ENCODE measurements at places on chromosomes 2 and 18.
A peak's percentile ranks its signal among the peaks of the same experiment; 100 is the strongest.

DNA sequence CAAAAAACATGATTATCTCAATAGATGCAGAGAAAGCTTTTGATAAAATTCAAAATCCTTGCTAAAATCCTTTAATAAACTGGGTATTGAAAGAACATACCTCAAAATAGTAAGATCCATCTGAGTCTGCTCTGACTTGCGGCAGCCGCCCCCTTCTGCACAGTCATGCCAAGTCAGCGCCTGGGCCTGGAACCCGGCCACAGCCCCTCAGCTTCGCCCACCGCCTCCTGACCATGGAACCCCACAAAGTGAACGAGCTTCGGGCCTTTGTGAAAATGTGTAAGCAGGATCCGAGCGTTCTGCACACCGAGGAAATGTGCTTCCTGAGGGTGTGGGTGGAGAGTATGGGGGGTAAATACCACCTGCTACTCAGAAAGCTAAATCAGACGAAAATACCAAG lies 270.9 kb upstream of the TFPI start:
- no peak for DNase-seq

DNA sequence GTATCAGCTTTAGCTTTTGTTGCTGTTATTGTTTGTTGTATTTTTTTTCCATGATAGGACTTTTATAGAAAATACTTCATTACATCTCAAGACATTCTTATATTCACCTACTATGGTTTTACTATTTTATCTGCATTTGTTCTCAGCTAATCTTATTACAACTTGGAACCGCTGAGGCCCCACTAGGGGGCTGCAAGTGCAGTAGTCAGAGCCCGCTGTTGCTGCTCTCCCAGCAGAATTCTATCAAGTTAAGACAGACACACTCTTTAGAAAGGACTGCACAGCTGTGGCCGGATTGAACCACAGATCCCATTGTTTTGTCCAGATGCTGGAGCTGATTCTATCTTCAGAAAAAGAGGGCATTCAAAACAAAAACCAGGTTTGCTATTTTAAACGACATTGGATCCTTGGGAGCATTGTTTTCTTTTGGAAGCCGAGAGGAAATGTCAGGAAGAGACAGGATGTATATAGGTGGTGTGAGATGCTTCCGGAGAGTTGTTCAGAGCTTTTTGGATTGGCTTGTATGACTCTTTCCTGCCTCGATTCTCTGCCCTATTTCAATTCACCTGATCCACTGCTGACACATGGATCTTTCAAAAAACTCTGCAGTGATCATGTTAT lies 105.7 kb upstream of the GAREM1 start:
- no peak for DNase-seq

- peak; percentile 64 for DNase-seq
Observed at GRCh38 chr2:144707736-144708326, 187.9 kb upstream of the ZEB2 start.

- DNase-seq = no peak
Observed at GRCh38 chr2:204049635-204050034, 113.1 kb downstream of the ICOS start.

DNA sequence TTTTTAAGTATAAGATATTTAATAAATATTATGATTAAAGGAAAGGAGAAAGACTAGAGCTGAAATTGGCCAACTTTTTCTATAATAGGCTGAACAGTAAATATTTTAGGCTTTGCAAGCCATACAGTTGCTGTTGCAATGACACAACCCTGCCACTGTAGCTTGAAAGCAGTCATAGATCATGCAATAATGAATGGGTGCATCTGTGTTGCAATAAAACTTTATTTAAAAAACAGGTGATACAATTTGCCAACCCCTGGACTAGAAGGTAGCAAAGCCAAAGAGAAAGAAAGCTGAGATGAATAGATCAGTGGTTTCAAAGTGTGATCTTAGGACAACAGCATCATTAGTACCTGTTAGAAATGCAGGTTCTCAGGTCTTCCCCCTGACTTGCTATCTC lies 219.1 kb downstream of the SETBP1 start:
- DNase-seq = no peak

DNA sequence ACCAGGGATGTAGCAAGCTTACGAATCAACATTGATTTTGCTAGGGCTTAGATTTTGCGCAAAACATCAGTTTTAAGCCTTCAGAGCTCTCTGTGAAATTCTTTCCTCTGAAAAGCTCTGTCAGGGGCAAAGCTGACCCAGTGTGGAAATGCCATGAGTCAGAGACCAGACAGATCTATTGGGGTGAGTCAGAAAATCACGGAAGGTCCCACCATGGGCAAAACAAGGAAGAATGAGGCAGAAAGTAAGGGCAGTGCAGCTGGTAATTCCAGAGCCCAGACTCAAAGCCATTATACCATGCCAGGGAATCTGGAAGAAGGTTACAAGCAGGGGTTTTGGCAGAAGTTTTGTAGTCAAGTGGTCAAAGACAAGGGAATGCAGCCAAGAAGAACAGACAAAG lies 256.6 kb upstream of the CTAGE1 start:
- peak; percentile 80 for DNase-seq

DNA sequence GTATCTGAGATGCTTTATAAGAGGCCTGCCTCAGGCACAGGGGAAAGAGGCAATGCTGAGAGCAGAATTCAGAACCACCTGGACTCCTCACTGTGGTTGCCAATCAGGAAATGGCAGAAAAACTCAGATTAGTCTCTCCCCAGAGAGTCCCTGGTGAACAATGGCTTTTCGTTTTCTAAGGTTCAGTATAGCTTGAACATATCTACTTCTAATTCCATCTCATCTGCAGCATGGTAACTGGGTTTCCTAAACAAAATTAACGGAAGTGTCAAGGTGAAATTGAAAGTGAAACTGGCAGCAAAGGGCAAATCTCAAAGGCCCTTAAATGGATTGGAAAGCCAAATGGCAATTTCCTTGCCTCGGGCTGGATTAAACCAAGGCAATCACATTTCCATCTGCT lies 480.2 kb upstream of the ACVR2A start:
- DNase-seq = no peak

DNA sequence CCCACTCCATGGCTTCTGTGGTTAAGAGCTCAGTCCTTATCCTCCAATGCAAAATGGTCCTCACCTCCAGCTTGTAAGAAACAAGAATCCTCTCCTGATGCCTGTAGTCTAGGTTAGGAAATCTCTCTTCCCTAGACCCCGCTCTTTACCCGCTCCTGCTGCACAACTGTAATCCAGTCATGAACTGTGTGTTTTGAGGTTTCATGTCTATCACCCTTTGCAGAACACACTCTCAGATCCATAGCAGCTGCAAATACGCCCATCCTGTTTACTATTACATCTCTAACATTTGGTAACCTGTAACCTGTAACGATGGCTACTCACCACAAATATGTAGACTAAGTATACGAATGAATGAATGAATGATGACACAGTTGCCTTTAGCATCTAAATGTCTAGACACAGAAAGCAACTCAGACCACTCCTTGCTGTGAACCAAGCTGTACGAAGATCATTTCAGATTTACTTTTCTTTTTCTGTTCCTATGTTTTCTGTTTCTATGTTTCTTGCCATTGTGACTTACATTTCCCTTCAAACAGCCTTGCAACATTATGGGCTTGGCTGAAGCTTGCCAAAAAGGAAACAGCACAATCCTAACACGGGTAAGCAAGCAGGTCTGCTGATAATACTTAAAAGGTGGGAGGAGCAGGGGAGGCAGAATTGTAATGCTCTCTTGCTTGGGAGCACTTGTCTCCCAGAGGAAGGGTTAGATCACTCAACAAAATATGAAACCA lies 53.7 kb downstream of the EPHA4 start:
- no peak for DNase-seq

DNA sequence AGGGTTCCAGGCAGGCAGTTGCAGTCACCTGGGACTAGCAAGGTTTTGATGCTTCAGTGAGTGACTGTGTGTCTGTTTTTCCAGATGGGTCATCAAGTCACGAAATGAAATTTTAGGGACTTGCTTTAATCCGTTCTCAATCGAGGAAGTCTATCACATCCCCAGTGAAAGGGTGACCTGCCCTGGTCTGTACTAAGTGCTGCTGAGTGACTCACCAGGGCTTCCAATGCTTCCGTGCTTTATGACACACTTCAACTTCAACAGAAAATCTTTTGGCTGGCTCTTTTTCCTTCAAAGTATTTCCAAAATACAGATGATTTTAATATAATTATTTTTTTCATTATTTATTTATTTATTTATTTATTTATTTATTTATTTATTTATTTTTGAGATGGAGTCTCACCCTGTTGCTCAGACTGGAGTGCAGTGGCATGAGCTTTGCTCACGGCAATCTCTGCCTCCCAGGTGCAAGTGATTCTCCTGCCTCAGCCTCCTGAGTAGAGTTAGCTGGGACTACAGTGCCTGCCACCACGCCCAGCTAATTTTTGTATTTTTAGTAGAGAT lies 18.4 kb downstream of the TFCP2L1 start:
- DNase-seq = no peak

DNA sequence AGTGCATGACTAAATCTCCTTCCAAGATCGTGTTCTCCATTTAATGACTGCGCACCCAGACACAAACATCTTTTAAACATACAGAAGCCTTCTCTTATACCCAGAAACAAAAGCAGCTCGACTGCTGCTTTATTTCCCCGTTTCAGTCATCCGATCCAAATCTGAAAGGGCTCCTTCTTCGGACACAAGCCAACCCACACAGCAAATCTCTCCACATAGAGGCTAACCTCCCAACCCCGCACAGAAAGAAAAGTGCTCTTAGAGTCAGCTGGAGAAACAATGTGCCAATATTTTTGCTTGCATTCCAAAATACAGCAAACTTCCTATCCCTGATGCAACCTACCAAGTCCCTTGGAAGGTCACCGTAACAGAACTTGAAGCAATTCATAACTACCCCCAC lies 29.1 kb downstream of the GAREM1 start:
- no peak for DNase-seq

- peak; percentile 51 for DNase-seq
Observed at GRCh38 chr2:118913803-118914645, 28.0 kb upstream of the MARCO start.

DNA sequence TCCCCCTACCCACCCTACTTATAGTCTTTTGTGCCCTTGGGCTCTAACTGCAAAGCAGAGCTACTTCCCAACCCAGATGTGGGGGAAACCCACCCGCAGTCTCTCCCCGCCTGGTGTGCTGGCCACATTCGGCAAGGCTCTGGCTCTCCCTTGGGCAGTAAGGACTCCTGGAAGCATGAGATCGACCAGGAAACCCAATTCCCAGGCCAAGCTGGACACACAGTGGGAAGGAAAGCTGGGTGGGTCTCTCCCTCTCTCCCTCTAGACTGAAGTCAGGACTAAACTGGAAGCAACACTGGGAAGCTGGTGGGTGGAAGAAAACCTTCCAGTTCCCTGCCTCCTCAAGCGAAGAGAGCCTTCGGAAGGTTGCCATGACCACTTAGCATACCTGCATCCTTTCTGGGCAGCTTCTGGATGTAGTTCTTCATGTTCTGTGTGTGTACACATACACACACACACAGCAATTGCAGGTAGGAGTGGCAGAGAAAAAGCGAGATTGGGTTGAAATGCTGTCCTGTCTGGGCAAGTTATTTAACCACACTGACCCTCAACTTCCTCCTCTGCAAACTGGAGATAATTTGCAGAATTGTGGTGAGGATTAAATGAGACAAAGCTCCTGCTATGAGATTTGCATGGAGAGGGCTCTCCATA lies 33.9 kb downstream of the ZBTB7C start:
- no peak for DNase-seq

DNA sequence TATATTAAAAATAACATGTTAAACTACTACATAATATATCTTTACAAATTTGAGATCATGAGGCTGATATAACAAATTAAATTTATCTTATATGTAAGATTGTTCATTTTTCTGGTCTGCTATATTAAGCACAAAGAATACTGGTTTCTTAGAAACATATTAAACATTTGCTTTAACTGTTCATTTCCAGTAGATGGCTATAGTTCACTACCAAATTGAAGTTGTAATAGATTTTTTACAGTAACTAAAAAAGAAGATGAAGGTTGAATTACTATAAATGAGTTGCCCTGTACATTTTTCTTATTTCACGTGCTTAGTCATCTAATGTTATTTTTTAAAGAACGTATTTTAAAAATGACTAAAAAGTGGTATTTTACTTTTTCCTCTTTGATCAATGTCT lies 57.0 kb downstream of the ZNF407 start:
- peak; percentile 29 for DNase-seq

- DNase-seq = no peak
Observed at GRCh38 chr2:103868396-103868795, 985.5 kb upstream of the POU3F3 start.

DNA sequence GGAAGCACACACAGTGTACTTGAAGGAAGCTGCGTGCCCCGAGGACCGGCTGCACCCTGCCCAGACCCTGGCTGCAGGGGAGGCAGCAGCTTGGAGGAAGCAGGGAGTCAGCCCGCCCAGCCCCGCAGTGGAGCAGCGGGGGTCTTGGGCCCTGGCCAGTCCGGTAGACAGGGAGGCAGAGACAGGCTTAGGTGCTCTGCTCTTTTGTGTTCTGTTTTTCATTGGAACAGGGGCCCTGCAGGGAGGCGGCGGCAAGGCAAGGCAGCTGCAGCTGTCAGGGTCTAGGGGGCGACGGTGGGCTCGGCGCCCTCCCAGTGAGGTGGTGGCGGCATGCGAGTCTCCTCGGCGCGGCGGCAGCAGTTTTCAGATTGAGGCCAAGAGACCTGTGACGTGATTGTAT lies 53.3 kb upstream of the TFCP2L1 start:
- DNase-seq = no peak

GRCh38 chr2:213419980-213420379 lies 135.7 kb downstream of the SPAG16 start:
- no peak for DNase-seq

- DNase-seq = no peak
Observed at GRCh38 chr2:64108666-64109241, 35.5 kb downstream of the PELI1 start.

GRCh38 chr2:70340761-70341476 lies 39.1 kb upstream of the FAM136A start:
- peak; percentile 55 for DNase-seq

DNA sequence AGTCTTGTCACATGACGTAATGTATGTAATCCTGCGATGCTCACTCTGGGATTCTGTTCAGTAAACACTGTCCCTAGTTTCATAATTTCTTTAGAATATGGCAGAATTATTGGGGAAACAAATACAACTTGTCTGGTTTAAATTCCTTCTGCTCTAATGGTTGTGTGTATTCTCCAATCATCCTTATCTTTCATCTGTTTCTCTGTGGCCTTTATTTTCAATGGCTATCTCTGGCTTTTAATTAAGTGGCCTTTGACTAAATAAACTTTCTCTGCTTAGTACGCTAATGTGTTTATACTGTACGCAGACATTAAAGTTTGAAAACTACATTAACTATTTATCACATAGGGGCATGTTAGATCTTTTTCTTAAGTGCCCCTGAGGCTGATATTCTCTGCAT lies 40.9 kb downstream of the CDH7 start:
- no peak for DNase-seq

- DNase-seq = no peak
Observed at GRCh38 chr2:70045405-70045804, 41.9 kb upstream of the PCBP1 start.

DNA sequence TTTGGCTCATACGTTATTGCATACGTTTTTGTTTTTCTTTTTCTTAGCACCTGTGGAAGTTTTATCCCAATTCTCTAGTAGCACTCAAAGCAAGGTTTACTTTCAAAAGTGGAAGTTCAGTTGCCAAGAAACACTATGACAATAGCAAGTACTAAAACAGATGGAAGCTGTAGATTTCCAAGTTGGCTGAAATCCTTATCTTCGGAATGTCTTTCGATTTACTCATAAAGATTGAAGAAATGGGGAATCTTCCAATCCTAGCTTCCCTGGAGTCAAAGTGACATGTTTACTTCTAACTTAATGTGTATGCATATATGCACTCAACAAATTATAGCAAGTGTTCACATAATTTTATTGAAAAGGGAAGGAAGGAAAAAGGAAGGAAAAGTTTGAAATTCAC lies 307.4 kb downstream of the CTNNA2 start:
- DNase-seq = no peak

- peak; percentile 61 for DNase-seq
Observed at GRCh38 chr2:130371723-130372054, 15.8 kb downstream of the PTPN18 start.
